ENCODE measurements at places on chromosomes 4 and X.

- no peak for DNase-seq
Observed at GRCh38 chrX:103629318-103630170, 769 bp downstream of the TCEAL1 start.

DNA sequence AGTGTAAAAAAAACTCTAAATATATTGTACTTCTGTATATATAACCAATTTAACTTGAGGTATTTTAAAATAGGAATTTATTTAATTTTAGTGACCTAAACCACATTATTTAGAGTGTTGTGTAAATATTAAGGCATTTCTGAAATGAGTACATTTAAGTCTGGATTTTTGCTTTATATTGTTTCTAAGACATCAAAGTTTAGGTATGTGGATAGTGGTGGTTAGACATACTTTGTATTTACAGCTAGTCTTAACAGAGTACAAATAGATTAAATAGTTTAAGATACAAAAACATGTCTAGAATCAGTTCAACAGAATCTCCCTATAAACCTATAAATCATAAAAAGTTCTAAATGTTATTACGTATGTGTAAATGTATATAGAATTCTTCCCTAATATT lies 588.5 kb downstream of the TRIML1 start:
- no peak for DNase-seq

DNA sequence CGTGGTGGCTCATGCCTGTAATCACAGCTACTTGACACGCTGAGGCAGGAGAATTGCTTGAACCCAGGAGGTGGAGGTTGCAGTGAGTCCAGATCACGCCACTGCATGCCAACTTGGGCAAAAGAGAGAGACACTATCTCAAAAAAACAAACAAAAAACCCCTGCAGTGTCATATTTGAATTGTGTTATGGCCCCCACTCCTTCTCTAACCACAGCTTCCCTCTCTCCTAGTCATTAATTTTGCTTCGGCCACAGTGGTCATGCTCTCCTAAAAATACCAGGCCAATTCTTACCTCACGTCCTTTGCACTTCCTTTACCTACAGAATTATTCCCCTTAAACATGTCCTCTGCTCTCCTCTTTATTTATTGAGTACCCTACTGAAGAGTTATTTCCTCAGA lies 206.1 kb downstream of the PPP3CA start:
- no peak for DNase-seq

GRCh38 chr4:147617841-147618691 lies 869 bp downstream of the TMEM184C start:
- peak; percentile 24 for DNase-seq

- no peak for DNase-seq
Observed at GRCh38 chr4:80333121-80333520, 2.4 kb upstream of the CFAP299 start.

GRCh38 chrX:24259544-24260240 lies 54.2 kb downstream of the SUPT20HL2 start:
- DNase-seq = peak; percentile 20

GRCh38 chrX:140521393-140521792 lies 16.5 kb upstream of the SOX3 start:
- DNase-seq = no peak

GRCh38 chr4:24824720-24825119 lies 29.3 kb downstream of the SOD3 start:
- DNase-seq = no peak

DNA sequence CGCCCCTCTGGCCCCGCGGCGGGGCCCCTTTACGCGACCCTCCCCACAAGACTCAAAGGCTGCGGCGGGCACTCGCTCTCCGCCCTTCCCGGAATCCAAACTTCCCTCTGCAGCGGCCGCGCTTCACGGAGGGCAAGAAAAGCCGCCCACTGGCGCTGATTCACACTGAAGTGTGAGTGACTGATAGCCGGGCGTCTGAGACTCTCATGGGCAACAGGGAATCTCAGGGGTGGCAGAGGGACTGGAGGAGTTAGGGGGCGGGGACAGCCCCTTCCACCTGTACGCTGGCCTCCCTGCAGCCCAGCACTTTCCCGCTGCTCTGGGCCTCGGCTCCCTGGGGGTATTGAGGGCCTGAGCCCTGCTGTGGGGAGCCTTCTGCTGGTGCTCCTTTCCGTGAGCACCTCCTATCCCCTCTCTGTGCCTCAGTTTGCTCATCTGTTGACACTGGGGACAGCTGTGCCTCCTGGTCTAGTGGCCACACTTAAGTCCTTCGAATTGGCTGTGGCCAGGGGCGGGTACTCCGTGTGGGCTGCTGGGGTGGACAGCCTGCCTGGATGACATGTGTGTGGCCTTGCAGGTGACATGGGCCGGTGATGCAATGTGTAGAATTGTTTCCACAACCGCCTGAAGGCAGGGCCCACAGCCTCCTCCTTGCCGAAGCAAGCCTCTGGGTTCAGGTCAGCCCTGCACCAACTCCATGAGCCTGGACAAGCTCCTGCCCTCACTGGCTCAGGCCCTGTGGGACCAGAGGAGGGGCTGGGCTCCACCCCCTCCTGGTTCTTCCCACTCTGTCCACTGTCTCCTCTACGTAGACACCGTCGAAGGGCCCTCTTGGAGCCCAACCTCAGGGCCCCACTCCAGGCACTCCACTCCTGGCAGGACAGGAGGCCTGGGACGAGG lies 951 bp downstream of the SH3BP2 start:
- no peak for DNase-seq

DNA sequence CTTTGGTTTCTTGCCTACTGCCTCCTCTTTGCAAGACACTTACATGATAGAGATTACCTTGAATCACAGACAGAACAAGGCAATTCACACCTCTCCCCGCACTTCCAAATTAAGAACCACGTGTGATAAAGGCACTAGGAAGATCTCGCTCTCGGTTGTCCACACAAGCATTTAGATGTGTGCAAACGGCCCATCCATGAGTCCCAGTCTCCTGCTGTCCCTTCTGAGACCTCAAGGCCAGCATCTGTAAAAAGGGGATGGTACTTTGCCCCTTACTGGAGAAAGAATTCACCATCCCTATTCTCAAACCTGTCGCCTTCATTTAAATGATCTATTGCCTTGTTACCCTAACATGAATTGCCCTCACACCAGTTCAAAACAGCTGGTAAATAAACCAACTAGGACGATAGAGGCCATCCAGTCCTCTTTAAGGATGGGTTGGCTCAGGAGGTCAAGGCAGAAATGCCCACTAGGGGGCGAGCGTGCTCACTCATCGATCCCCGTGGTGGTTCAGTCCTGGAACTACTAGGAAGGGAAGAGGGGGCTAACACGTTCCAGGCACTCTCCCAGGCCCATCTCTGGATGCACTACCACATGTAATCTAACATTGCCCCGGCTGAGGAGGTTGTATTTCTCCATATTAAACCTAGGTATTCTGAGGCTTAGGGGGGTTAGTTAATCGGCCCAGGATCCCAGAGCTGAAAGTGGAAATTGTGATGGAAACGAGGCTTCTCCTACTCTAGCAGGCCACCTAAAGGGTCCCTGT lies 95.8 kb downstream of the DHX15 start:
- peak; percentile 70 for DNase-seq

- no peak for DNase-seq
Observed at GRCh38 chr4:74628852-74629620, 165.3 kb downstream of the BTC start.

DNA sequence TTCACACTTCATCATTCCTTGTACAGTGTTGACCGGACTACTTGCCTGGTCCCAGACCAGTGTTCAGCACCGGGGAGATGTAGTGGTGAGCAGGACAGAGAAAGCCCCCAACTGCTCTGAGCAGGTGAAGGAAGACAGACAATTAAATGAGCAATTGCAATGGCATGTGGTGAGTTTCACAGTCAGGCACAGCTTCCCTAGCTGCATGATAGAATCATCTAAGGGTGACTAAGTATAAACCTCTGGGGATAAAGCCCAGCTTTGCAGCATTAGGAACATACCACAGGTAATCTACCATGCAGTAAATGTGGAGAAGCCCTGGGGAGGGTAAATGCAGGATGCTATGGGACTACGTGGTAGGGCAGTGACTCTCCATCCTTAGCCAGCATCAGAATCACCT lies 47.8 kb downstream of the TMA16 start:
- DNase-seq = peak; percentile 58

DNA sequence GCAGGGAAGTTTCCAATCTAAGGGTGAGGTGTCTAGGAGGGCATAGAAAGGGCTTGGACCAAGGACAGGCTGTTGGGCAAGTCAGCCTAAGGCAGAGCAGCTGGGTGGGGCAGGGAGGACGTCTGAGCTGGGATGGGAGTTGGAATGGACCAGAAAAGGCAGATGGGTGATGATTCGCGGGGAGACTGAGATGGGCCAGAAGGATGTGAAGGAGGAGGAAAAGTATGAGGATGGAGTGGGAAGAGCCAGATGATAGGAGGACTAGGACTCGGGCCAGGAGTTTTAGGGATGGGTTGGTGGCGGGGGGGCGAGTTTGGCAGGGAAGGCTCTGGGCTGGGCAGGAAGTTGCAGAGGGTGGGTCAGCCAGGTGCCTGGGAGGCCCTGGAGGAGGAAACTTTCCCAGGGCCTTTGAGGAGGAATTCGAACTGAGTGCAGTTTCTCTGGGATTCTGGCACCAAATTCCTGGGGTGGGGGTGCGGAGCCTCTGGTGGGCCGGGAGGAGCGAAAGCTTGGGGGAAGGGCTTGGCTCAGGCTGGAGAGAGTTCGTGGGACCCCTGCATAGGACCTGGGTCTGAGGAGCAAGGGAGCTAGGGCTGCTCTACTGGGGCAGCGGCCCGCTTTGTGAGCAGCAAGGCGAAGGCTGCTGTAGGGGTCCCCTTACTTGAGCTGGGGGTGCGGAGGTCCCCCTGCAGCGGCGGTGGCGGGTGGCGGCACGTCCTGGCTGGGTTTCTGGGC lies 8.7 kb upstream of the TIMP1 start:
- peak; percentile 55 for DNase-seq

- DNase-seq = peak; percentile 67
Observed at GRCh38 chr4:2935762-2936743, 27.2 kb downstream of the NOP14 start.

GRCh38 chrX:79371640-79372039 lies 4.5 kb upstream of the ITM2A start:
- no peak for DNase-seq

GRCh38 chrX:102154900-102155805 lies 624 bp downstream of the BEX5 start:
- no peak for DNase-seq

- DNase-seq = no peak
Observed at GRCh38 chr4:62618042-62618441, 1417.9 kb downstream of the ADGRL3 start.

DNA sequence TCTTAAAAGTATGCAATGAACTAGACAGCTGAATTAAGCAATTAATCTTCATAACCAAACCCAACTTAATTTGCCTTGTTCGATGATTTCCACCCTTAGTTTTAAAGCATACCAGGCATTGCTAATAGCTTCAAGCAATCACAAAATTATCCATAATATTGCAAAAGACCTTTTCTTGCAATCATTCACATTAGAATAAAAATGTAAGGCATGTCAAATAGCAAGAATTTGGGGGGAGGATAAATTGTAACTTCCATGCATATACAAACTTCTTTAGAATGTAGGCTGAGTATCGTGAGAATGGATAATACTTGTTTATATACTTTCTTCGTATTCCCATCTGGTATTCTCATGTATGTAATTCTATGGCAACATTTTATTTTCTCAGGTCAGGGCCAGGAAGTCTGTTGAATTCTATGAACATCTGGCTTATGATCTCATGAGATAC lies 28.7 kb upstream of the BMP2K start:
- no peak for DNase-seq

DNA sequence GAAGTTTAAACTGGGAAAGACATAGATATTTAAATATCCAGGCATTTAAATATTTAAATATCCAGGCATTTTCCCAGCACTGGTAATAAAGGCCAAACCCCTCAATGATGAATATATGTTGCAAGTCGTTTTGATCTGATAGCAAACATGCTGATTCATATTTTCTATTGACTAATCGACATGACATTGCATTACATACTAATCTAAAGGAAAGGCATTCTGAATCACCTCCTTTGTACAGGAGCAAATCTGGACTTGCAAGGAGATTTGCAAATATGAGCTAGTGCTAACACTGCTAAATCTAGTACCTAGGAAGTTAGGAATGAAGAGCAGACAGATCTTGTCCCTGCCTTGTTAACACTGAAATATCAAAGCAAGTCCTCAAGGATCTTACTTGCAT lies 207.3 kb downstream of the SLC7A11 start:
- DNase-seq = peak; percentile 85

DNA sequence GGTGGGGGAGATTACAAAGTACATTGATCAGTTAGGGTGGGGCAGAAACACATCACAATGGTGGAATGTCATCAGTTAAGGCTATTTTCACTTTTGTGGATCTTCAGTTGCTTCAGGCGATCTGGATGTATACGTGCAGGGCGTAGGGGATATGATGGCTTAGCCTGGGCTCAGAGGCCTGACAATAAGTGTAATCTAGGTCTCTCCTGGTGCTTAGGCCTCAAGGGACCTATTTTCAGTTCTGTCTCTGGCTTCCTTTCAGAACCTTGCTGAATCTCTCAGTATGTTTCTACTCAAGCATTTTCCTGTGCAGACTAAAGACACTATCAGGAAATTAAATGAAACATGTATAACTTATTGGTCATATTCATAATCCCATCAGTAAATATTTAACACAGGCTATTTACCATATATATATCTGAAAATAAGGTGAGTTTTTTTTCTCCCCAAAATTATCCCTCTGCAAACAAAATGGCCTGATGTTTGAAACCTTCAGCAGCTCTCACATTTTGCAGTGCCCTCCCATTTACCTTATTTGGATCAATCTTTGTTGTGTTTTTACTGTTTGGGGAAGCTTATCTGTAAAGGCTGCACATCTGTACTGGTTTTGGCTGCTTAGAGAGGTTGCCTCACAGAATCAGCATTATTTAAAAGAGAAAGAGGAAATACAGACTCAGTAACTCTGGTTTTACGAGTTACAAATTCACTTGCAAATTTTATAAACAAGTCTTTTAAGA lies 2.3 kb upstream of the ZCCHC4 start:
- no peak for DNase-seq

- DNase-seq = no peak
Observed at GRCh38 chr4:1018147-1019020, 7.0 kb downstream of the FGFRL1 start.

- peak; percentile 36 for DNase-seq
Observed at GRCh38 chr4:168796362-168797106, 213.5 kb downstream of the CBR4 start.

DNA sequence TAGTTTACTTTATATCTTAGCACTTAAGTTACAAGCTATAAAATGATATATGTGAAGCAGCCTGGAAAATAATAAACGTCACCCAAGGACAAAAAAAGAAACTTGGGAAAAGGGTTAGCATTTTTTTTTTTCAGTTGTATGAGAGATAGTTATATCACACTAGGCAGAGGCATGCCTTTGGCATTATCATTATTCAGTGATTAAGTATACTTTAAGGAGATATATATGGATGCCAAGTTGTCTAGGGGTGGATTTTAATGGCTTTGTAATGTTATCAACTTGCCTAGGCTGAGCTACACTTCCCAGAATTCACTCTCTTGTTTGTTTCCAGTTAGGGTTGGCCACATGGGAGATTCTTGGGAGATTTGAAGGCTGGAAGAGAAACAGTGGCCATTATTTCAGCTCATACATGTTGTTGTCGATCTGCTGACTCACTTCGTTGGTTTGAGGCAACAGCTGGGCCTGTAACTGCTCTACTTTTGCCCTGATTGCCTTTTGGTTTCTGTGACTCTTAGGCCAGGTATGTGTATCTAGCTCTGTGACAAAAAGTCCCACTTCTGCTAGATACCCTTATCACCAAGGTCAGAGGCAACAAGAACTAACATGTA lies 11.5 kb upstream of the SRPX start:
- no peak for DNase-seq

All from RWPE1 (cell line).